Natural killer cell (primary cell): ENCODE measurements at places on chromosomes 5 and 9.

- H3K27me3 ChIP-seq: no peaks in the 10 kb centered on the region
- H3K27ac ChIP-seq: no peak overlapping the region
- H3K4me1 ChIP-seq: peaks cover under 1% of the 10 kb centered on the region
- H3K36me3 ChIP-seq: peaks cover 35% of the 10 kb centered on the region
- no peak overlapping the region for H3K4me3 ChIP-seq
These were observed 121.5 kb downstream of the EHMT1 start for GRCh38 chr9:137740312-137740711.

DNA sequence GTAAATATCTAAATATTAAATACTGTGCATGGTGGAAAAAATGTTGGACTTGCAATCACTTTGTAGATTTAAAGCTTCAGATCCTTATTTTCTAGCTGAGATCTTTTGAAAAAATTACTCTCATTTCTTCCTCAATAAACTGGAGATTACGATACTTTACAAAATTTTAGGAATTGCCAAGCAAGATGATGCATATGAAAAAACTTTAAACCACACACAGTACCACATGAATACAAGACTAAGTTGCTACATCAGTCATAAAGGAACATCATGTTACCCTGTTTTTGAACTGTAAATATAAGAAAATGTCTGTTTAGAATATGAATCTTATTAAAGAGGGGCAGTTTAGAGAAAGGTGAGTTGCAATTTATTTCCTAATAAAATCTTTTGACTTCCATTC, 703.6 kb upstream of the NUDT12 start:
- no peak overlapping the region for H3K4me3 ChIP-seq
- no peaks in the 10 kb centered on the region for H3K36me3 ChIP-seq
- no peak overlapping the region for H3K27ac ChIP-seq
- DNase-seq: no peak
- no peaks in the 10 kb centered on the region for H3K27me3 ChIP-seq

GRCh38 chr5:135345956-135346731, 52.9 kb downstream of the MACROH2A1 start:
- H3K27me3 ChIP-seq: no peaks in the 10 kb centered on the region
- H3K4me1 ChIP-seq: no peaks in the 10 kb centered on the region
- DNase-seq: no peak
- peaks cover 53% of the 10 kb centered on the region for H3K36me3 ChIP-seq

GRCh38 chr5:3615217-3615616, 19.6 kb downstream of the IRX1 start:
- H3K4me3 ChIP-seq: no peak overlapping the region
- DNase-seq: no peak
- no peaks in the 10 kb centered on the region for H3K27me3 ChIP-seq
- no peaks in the 10 kb centered on the region for H3K36me3 ChIP-seq
- H3K27ac ChIP-seq: no peak overlapping the region

DNA sequence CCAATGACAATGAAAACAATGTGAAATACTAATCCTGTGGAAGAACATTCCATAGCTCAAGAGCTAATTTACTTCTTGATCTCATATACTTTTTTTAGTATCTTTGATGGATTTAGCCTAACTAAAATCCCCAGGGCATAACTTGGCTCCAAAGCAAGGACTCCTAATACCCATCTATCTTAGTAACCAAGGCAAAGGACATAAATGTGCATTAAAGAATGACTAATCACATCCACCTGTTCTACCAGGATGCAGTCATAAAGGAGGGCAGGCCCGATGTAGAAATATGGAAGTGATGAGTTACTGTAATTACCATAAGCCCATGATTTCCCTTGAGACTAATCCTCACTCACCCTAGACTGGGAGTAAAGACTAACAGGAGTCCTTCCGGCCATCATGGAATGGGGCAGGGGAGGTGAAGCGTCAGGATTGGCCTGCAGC, 56.9 kb downstream of the KIF24 start:
- no peaks in the 10 kb centered on the region for H3K4me1 ChIP-seq
- H3K4me3 ChIP-seq: no peak overlapping the region
- no peak for DNase-seq
- H3K36me3 ChIP-seq: no peaks in the 10 kb centered on the region
- no peak overlapping the region for H3K27ac ChIP-seq
- no peaks in the 10 kb centered on the region for H3K27me3 ChIP-seq

- H3K4me3 ChIP-seq: no peak overlapping the region
- no peaks in the 10 kb centered on the region for H3K36me3 ChIP-seq
- H3K27ac ChIP-seq: no peak overlapping the region
- no peak for DNase-seq
These were observed 1.4 kb upstream of the OGN start for GRCh38 chr9:92405818-92406217.

- H3K4me1 ChIP-seq: no peaks in the 10 kb centered on the region
- no peaks in the 10 kb centered on the region for H3K36me3 ChIP-seq
- no peak overlapping the region for H3K27ac ChIP-seq
These were observed 1651.8 kb downstream of the MAT2B start for GRCh38 chr5:165157219-165157618.

- DNase-seq: no peak
- no peaks in the 10 kb centered on the region for H3K27me3 ChIP-seq
- no peak overlapping the region for H3K4me3 ChIP-seq
- no peaks in the 10 kb centered on the region for H3K4me1 ChIP-seq
- H3K27ac ChIP-seq: no peak overlapping the region
These were observed 290.1 kb downstream of the HINT1 start for GRCh38 chr5:130874861-130875417.
